Nucleus accumbens (tissue), 56 donors: ENCODE measurements at places on chromosomes 2 and 18.

DNA sequence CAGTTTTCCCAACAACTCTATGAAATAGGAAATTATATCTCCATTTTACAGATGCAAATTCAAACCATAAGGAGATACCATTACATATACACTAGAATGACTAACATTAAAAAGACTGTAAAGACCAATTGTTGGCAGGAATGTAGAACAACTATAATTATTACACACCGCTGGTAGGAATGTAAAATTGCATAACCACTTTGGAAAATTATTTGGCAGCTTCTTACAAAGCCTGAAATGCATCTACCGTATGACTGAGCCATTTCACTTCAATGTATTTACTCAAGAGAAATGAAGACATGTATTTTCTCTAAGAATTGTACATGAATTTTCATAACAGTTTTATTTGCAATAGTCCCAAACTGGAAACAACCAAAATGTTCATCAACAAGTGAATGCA lies 189.1 kb upstream of the BCL2L11 start:
- DNase-seq, result no peak

- DNase-seq, result no peak
Measured at GRCh38 chr2:230459216-230459615, 43.2 kb downstream of the SP100 start.

GRCh38 chr2:41375901-41376300 lies 671.9 kb upstream of the PKDCC start:
- no peak for DNase-seq

DNA sequence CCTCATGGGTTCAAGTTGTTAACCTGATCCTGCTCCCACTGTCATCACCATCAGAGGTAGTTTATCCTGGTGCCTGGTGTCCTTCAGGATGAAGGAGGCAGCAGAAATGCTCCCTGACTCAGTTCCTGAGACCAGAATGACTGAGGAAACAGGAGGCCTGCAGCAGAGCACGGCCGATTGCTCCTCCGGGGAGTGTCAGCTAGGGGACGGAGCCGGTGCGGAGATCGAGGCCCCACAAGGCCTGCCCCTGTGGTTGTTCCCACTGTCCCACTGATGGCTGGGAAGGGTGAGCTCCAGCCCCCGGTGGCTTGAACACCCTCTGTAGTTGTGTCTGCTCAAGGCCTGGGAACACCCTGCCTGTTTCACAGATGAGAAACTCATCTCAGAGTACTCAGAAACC lies 45.6 kb downstream of the SH3BP4 start:
- no peak for DNase-seq

GRCh38 chr18:74906184-74906583 lies 302.8 kb downstream of the PTGR3 start:
- DNase-seq, result no peak

DNA sequence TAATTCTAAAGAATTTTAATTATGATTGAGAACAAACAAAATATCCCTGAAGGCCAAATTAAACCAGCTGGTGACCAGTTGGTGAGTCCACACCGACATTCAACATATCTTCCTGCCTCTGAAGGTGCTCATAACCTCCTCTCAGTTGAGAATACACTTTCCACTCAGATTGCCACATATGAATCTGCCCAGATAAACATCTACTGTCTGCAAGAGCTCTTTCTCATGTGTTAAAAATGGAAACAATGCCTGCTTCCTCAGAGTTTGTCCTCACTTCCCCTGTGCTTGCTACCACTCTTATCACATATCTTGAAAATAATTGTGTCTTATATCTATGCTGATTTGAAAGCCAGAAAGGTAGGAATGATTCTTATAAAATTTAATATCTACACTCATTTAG lies 177.7 kb upstream of the GULP1 start:
- DNase-seq, result no peak

GRCh38 chr18:755506-755905 lies 43.1 kb upstream of the ENOSF1 start:
- no peak for DNase-seq

DNA sequence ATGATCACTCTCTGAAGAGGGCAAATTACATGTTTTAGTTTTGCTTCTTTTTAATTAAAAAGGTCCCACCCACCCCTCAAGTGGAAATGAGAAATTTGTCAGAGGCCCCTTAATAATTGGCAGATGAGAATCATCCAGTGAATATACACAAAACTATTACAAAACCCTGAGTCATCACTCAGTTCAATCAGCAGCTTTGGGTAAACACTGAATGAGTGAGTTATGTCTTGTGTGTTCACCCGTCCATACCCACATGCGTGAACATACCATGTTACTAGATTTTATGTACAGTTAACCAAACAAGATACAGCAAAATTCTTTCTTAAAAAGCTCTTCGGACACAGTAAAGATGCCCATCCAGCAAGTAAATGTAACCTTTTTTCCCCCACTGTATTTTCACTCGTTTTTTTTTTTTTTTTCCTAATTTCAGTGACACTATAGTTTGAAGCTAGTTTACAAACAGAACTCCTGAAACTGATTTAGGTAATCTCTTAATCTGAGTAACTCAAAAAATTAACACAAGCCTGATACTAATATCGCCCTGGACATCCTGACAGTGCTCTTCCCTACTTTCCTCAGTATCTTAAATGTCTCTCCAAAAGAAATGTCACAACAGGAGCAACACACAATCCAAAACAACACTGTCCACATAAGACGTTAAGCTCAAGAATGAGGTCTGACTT lies 1.4 kb downstream of the PSME4 start:
- no peak for DNase-seq

DNA sequence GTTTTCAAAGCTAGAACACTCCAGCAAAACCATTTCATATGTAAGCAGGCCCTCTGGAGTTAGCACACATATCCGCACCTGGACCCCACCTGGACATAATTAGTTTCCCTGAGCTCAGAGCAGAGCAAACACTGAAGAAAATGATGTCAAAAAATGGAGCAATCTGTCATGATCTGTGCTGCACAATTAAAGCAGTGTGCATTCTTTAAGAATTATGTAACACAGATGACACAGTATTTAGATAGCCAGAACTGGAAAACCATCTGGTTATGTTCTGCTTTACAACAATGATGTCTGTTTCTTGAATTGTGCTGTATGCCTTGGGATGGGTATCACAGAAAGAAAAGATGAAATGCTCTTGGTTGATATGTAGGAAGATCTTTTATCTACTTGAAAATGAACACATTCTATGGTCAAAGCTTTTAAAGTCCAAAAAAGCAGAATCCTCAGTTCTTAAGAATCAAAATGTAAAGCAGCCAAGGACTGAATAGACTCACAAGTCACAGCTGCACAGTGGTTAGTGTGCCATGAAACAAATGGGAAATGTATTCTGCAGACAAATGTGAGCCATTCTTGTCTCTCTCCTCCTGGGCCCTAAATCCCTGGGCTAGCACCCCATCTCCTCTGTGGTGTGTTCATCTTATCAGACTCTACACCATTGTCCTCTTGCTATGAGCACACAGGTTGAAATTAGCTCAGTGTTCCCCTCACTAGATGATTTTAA lies 36.8 kb downstream of the HRH4 start:
- DNase-seq, result no peak

GRCh38 chr2:221104361-221104811 lies 467.7 kb downstream of the EPHA4 start:
- peak; percentile 33 for DNase-seq

DNA sequence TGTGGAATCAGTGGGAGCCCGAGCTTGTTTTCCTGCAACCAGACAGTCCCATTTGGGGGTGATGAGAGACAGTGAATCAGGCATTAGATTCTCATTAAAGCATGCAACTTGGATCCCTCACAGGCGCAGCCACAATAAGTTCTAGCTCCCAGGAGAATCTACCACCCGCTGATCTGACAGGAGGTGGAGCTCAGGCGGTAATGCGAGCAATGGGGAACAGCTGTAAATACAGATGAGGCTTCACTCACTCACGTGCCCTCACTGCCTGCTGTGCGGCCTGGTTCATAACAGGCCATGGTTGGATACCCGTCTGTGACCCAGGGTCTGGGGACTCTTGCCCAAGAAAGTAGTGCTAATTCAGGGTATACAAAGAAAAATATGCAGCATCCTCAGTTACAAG lies 144.8 kb upstream of the RGPD4 start:
- DNase-seq, result no peak

GRCh38 chr2:239429473-239430350 lies 28.9 kb upstream of the HDAC4 start:
- no peak for DNase-seq

- no peak for DNase-seq
Measured at GRCh38 chr18:50857694-50858093, 21.2 kb upstream of the ME2 start.

GRCh38 chr2:136093583-136093982 lies 24.4 kb downstream of the CXCR4 start:
- DNase-seq, result no peak
